ENCODE measurements at places on chromosomes 11 and 22.

GRCh38 chr22:20198557-20199319 is 47.9 kb upstream of the CCDC188 start:
- DNase-seq = no peak

GRCh38 chr11:6727971-6728760 is 43.6 kb downstream of the OR2AG2 start:
- DNase-seq = no peak

- DNase-seq = no peak
Observed at GRCh38 chr11:83285151-83285770, 906 bp downstream of the CCDC90B start.

DNA sequence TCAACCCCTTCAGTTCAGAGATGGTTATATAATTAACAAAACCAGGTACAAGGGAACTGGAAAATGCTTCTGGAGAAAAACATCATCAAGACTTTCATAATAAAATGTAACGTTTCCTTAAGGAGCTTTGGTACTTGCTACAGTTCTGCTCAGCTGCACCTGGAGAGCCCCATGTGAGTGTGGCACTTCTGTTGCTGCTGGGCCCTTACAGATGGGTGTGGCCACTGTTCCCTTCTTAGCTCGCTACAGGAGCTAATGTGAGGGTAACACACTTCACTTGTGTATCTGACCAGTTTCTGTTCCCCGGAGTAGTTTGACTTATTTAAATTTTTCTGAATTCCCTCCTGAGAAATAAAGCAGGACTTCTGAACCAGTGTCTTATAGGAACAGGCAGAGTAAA is 4.0 kb downstream of the POU2AF3 start:
- DNase-seq = no peak

DNA sequence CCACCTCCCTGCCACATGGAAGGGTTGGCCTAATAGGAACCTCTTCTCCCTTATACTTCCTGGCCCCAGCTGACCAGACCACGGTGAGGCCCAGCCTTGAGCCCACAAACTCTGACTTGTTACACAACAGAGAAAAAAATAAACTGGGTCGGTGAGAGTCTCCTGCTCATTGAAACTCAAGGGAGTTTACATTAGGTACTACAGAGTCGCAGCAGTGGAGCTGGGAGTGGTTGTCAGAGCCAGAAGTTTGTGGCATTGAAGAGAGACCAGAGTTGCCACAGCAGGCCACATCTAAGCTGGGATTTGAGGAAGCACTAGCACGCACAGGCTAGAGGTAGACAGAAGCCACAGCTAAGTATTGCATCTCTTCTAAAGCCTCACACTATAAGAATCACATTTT is 296.2 kb downstream of the DDX10 start:
- DNase-seq = no peak

DNA sequence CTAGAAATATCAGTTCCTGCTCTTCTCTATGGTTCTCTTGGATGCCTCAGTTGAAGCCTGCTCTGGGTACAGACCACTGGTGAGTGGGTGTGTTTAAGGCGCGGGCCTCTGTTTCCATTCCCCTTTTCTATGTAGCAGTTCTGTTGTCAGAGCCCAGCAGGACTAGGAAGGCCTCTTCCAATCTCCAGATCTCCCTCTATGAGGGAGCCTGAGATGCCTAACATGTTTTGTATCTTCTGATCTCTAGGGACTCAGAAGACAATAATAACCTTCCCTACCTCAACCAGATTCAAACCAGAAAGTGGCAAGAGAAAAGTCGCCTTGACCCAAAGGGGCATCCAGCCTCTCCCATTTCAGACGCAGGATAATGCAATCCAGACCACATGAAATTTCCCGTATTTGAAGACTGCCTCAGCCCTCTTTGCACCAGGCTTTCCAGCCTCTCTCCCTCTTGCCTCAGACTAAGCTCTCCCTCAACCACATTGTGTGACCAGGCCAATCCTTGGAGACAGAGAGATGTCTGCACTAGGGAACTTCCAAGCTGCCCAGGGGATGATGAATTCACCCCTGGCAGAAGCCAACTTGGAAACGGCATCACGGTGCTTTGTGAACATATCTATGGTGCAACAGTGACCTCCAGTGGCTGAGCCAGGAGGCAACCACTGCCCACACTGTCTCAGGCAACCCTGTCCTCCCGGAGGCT is 150.1 kb upstream of the UBASH3B start:
- DNase-seq = peak; percentile 79

DNA sequence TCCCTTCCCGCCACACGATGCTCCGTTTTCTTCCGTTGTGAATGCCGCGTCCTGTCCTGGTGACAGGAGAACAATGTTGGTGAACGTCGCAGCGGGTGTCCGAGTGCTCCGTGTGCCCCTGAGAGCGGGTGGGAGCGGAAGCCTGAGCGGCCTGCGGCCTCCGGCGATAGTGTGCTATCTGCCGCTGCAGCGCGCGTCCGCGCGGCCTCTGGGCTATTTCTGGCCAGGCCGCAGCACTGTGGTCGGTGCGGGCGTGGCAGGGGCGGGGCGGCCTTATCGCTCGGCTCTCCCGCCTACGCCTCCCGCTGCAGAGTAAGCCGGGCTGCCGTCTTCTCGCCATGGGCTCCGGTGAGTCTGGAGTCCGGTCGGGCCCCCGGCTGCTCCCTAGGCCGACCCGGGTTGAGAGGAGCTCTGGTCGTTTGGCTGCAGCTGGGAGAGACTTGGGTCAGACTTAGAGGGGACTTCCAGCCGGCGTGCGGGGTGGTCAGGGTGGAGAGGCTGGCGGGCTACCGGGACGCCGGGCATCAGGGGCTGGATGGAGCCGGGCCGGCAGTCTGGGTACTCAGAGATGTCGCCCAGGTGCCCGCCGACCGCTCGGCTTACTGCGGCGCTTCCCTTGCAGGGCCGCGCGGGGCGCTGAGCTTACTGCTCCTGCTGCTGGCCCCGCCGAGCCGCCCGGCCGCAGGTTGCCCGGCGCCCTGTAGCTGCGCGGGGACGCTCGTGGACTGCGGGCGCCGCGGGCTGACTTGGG is at the start of gene GP1BB:
Gene GP1BB (plus strand): TSS at position 308 of the 751 bp plus-strand sequence. CDS start 31 bp downstream, at position 339.
- DNase-seq = peak; percentile 85

- DNase-seq = peak; percentile 83
Observed at GRCh38 chr11:62081378-62082291, 42.2 kb upstream of the INCENP start.

GRCh38 chr11:35041070-35041554 is 97.9 kb upstream of the CD44 start:
- no peak for DNase-seq

DNA sequence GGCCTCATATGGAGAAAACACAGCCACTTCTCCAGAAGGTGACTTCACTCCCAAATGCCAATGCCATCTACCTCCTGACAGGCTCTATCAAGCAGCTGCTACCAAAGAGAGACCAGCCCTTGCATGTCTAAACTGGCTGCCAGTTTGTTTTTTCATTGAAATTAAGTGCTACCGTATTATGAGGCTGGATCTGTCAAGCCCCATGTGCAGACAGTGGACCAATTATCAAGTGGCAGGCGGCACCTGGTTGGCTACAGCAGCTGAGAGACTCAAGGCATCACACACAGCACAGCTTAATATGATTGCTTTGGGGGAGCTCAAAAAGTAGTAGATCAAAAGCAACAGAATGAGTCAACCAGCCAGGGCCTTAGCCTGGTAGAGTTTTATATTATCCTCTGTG is 1293.0 kb upstream of the TENM4 start:
- DNase-seq = no peak

GRCh38 chr11:103484545-103484944 is 375.3 kb downstream of the DYNC2H1 start:
- no peak for DNase-seq

DNA sequence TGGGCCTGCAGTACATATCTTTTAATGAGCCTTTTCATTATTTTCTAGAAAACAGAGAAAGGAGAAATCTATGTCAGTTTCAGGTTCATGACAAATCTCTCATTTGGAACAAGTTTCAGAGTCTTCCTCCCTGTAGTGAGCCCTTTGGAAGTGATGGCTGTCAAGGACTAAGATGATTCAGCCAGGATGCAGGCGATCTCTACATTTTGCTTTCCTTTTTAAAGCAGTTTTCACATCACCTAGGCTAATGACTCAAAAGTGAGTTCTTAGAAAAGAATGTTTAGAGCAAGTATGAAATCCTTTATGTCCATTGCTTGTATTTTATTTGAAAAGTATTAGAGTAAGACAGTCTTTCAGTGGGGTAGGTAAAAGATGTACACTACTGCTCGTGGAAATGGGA is 130.1 kb downstream of the TRPC6 start:
- no peak for DNase-seq

GRCh38 chr22:31625661-31626426 is 36.2 kb downstream of the PISD start:
- DNase-seq = peak; percentile 52

DNA sequence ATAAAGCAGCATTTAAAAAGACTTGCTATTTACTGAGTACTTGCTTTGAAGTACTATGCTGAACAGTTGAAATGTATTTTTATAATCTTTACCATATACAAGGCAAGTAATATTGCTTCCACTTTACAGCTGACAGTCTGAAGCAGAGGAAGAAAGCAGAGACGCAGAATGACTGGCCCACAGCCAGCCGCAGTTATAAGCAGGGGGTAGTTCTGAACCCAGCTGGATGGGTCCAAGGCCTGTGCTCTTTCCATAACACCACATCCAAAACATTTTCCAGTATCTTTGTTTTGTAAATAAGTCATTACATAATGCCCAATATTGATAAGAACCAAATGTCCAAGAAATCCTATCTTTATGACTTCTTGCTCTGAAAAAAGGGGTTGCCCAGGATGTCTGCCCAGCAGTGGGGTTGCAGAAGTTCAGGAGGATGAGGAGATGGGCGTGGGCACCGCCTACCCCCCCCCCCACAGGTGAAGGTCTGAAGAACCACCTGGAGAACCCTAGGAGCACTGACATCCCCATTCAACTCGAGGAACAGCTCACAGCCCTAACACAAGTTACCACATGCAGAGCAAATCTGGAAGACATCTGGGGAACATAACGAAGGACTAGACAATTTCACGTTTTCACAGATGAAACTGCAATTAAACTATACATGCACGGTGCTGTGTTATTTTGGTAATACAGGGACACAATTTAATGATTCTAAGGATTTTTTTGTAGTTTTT is 24.2 kb upstream of the YPEL1 start:
- no peak for DNase-seq

DNA sequence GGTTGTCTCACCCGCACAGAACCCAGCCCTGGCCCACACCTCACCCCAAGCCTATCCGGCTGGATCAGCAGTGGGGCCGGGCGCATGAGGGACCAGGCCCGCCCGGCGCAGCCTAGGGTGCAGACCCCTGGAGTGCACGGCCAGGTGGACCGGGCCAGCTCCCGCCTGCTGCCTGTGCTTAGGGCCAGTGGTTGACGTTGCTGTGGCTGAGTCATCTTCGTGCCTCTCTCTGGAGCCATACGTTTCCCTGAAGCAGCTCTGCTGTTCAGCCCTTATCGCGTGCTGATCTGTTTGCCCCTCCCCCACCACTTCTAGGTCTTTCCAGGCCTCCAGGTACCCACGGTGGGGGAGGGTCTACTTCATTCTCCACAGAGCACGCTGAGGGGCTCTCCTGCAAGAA is 39.5 kb downstream of the CDKN1C start:
- no peak for DNase-seq

- DNase-seq = peak; percentile 68
Observed at GRCh38 chr11:64858467-64859263, 14.2 kb upstream of the CDC42BPG start.

DNA sequence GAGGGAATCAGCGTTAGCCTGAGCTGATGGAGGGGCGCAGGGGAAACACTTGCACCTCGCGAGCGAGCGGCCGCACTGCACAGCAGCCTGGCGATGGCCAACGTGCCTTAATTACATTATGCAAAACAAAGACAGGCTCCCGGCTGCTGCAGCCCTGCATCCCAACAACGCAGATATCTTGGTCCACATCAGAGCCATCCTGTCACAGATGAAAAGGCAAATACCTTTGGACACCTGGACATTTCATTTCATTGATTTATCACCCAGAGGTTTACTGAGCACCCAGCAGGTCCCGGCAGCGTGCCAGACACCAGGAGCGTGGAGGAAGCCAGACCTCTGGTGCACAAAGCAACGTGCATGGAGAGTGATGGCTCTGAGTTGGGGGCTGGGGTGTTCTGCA is 843.0 kb downstream of the TBC1D22A start:
- no peak for DNase-seq

DNA sequence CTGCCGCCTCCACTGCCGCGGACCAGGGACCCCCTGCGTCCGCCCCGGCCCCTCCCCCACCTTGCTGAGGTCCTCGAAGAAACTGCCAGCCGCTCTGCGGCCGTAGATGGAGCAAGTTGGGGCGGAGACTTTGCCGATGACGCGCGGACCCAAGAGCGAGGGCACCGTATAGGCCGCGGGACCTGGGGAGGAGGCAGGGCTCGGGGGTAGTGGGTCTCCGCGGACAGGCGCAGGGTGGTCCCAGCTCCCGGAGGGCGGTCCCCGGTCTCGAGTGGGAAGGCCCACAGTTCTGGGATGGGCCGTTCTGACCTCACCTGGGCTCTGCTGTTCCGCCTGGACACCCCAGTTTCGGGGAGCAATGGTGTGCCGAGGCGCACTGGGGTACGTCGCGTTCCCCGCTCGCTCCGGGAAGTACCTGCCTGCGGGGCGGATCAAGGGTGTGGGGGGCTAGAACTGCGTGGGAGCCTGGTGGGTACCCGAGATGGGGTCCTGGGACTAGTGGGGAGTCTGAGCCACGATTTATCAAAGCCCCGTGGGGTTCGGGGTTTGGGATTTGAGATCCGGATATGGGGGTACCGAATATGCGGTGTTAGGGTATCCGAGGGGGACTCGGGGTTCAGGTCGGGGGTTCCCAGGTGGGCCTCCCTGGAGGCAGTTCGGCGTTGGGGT is 1.2 kb upstream of the TYMP start:
- DNase-seq = peak; percentile 94

- no peak for DNase-seq
Observed at GRCh38 chr11:127677660-127678425, 677.3 kb upstream of the KIRREL3 start.

DNA sequence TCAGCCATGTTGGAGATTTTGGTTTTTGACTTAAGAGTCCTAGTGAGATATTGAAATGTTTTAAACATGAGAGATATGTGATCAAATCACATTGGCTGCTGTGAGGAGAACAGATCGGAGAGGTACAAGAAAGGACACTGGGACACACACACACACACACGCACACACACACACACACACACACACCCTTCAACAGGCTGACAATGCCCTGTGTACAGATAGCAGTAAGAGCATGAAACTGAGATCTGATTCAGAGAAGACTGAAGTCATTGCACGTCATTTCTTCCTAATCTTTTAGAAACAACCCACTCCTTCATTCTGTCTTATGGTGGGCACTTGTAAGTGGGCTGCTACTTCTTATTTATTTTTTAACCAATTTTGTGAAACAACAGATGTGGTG is 200.5 kb upstream of the E2F8 start:
- DNase-seq = no peak

GRCh38 chr22:29797351-29797750 is 30.2 kb downstream of the UQCR10 start:
- no peak for DNase-seq

- no peak for DNase-seq
Observed at GRCh38 chr11:112902361-112903011, 58.7 kb upstream of the NCAM1 start.

GRCh38 chr11:117950993-117951961 is 22.1 kb upstream of the TMPRSS13 start:
- no peak for DNase-seq

- DNase-seq = no peak
Observed at GRCh38 chr11:64602466-64603070, 11.5 kb downstream of the SLC22A12 start.

- DNase-seq = no peak
Observed at GRCh38 chr11:73273222-73273895, 1.2 kb downstream of the P2RY6 start.

Data from heart left ventricle (tissue), 16 donors.